ENCODE measurements at places on chromosomes 7 and 10.

- DNase-seq, result no peak
Measured at GRCh38 chr10:89867964-89868363, 166.6 kb downstream of the KIF20B start.

DNA sequence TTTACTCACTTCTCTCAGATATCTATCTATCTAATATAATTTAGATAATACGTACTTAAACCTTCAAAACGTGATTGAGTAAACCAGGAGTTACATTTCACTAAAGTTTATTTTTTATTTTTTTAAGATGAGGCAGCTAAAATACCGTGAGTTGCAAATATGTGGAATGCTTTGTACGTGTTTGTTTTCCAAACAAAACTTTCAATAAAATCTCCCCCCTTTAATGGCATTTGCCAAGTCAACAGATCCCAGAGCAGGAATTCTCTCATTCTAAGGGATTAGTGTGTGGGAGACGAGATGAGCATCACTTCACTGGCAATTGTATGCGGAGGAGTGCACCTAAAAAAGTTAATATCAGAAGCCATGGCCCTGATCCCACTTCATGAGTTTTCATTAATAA lies 53.7 kb upstream of the MAGI2 start:
- no peak for DNase-seq

DNA sequence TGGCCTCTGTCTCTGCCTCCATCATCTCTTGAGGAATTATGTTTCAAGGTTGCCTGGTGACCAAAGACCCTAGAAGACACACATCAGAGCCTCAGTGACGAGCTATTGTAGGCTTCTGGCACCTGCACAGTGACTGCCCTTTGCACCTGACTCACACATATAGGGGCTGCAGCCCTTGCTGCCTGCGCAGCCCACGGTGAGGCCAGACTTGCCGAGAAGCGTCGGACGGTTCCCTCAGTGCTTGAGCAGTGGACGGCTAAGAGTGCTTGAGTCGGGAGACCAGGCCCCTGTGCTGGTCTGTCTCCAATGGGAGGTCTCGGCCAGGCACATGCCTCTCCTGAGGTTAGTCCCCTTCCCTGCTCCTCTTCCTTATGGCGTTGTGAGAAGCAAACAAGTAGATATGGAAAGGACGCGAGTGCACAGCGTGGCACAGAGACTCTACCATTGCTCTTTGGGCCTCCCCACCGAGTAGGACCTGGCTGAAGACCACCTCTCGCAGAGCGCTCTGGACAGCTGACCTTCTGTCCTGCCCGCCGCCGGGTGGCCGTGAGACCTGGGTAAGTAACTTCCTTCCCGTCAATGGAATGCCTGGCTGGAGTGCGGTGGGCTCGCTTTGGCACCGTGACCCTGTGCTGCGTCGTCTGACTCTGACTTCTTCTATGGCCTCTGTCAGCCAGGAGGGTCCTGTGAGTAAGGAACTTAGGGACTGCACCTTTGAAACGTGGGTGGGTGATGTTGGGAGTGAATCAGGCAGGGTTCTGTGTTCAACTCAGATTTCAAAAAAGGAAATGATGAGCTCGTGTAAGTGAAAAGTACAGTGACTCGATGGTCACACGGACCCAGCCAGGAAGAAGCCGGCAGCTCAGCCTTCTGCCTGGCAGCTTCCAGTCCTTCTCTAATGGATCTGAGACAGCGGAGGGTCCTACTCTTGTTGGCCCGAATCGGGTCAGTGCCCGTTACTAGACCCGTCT lies 33.7 kb downstream of the ZNF775 start:
- DNase-seq, result no peak

GRCh38 chr10:8034466-8035005 lies 20.0 kb upstream of the GATA3 start:
- DNase-seq, result no peak

GRCh38 chr10:89609833-89610346 lies 35.2 kb downstream of the PANK1 start:
- no peak for DNase-seq

GRCh38 chr7:8185926-8186683 lies 75.9 kb downstream of the ICA1 start:
- DNase-seq, result no peak

DNA sequence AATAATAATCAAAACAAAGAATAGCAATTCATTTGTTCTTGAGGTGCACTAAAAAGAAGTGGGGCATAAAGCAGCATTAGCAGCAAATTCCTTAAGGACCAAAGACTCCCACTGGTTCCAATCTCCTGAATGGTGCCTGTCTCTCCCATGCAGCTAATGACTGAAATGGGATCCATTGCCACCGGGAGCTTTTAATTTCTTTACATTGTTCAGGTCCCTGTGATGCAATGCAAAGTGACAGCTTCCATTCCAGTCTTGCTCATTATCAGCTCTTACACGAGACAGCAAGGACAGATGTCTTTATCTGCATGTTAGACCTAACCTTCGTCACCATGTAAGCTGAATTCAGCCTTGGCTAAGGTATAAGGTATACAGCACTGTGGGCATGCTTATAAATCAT lies 148.1 kb downstream of the POU6F2 start:
- DNase-seq, result no peak

GRCh38 chr7:25117226-25118047 lies 7.6 kb downstream of the CYCS start:
- DNase-seq, result no peak
